Dorsolateral prefrontal cortex (tissue), 122 donors: ENCODE measurements at places on chromosomes 13 and 19. TPM values are rescaled to one million over a fixed set of nuclear protein-coding genes. Genes with fewer than 3 reads are reported as not detected.

DNA sequence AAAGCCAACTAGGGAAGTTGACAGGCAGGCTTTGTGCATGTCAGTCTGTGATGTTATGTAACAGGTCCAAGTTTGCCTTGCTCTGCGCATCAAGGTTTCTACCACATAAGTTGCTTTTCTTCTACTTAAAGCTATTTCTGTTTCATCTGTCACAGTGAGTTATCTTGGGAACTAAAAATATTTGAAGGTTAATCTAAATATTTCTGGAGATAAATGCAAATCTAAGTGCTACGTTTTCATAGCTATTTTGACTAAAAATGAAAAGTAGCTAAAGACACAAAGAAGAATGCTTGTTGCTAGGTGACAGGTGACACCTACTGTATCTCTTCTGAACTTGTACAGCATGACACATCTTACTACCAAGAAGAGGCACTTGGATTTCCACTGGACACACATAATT is 135.6 kb downstream of the KLF12 start:
- no peak for DNase-seq

- no peak for DNase-seq
These were observed 1.0 kb upstream of the ZNF529 start for GRCh38 chr19:36573895-36574720.

GRCh38 chr13:114127473-114128347 is 4.7 kb downstream of the RASA3 start:
- DNase-seq, result no peak

- no peak for DNase-seq
These were observed 96.3 kb downstream of the VWA8 start for GRCh38 chr13:41864658-41865057.

NTN5 gene
- total RNA-seq, result 2.8 TPM

- DNase-seq, result no peak
These were observed 7.9 kb downstream of the SPATA13 start for GRCh38 chr13:24168392-24168750.

DNA sequence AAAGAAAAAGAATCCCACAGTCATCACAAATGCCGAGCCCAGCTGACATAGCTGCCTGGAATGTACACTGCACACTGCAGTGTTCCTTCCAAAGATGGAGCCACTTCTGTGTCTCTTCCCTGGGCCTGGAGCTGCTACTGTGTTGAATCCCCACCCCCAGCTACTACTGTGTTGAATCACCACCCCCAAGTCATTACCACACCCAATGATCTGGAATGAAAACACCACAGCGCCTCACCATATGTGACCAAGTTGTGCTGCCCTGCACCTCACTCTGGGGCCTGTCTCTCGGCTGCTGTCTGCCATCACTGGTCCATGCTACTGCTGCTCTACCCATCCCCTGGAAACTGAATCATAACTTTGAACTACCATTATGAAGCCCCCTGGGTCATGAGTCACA is 861.2 kb downstream of the UQCRFS1 start:
- no peak for DNase-seq

CYP4F2 gene
- not detected for total RNA-seq

DNA sequence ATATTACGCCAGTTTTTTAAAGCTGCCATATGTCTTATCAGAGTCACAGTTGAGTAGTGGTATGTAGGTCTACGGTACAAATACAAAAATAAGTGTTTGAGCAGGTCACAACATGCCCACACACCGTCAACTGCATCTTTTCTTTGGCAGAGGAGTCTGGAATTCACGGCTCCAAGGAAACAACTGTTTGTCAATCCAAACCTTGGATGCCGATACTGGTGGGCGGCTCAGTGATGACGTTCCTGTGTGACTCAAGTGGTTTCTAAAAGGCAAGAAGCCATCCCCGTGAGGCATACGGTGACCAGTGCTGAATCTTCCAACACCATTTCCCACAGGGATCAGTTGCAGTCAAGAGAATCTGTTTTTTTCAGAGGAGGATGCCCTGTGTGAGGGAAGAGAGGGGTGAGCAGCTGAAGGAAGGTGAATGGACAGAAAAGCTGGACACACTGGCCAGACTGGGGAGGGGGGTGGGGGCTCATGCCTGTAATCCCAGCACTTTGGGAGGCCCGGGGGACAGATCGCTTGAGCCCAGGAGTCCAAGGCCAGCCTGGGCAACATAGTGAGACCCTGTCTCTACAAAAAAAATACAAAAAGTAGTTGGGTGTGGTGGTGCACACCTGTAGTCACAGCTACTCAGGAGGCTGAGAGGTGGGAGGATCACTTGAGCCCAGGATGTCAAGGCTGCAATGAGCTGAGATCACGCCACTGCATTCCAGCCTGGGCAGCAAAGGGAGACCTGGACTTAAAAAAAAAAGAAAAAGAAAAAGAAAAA is 22.8 kb upstream of the CEBPG start:
- DNase-seq, result no peak

GRCh38 chr13:60326273-60326672 is 70.7 kb upstream of the TDRD3 start:
- no peak for DNase-seq

RASAL3 gene
- total RNA-seq, result 4.1 TPM

- no peak for DNase-seq
These were observed 1.8 kb upstream of the NCCRP1 start for GRCh38 chr19:39194832-39195542.

DNA sequence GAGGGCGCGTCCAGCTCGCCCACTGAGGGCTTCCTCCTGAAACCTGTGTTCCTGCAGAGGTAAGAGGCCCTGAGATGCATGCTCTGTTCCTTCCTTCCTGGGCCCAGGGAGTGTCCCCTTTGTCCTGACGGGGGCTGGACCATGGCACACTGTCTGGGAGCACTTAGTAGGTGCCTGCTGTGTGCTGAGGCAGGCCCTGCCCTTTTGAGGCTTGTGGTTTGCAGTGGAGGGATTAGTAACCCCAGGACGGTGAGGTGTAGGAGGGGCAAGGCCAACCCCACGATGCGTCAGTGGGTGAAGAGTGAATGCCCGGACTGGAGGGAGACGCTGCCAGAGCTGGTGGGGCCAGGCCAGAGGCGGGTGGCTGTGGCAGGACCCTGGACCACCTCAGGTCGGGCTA is 11.2 kb upstream of the F2RL3 start:
- DNase-seq, result no peak

- no peak for DNase-seq
These were observed 104.6 kb upstream of the RAP2A start for GRCh38 chr13:97329331-97329730.

DLEU7 gene
- 4.4 TPM for total RNA-seq

WDR87 gene
- not detected for total RNA-seq

DNA sequence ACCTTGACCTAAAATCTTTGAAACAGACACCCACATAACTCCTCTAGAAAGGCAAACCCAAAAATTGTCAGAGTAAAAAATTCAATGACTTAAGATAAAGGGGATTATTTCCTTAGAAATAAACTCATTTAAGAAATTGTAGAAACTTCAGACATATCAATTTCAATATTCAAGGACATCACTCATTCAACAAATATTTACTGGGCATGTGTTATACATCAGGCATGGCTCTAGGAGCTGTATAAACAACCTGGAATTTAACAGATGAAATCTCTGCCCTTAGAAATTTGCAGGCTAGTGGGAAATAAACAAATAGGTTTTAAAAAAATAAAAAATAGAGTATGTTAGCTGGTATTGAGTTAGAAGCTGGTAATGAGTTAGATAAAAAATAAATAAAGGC is 84.0 kb upstream of the LSM14A start:
- DNase-seq, result no peak

SPTBN4 gene
- 195 TPM for total RNA-seq

VSTM2B gene
- 40.8 TPM for total RNA-seq

DNA sequence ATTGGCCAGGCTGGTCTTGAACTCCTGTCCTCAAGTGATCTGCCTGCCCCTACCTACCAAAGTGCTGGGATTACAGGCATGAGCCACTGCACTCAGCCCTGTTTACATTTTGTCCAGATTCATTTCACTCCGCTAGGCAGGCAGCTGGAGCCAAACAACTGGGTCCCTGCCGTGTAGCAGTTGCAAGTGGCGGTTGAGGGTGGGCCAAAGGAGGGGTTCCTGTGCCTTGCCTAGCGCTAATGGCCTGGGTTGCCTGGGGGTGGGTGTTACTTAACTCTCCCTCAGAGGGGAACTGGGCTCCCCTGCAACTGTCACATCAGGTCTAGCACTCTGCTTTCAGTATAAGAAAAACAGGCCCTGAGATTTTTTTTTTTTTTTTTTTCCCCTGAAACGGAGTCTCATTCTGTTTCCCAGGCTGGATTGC is 7.4 kb downstream of the ACP5 start:
- DNase-seq, result no peak

- no peak for DNase-seq
These were observed 792.4 kb upstream of the SLITRK5 start for GRCh38 chr13:86878781-86879180.

DNA sequence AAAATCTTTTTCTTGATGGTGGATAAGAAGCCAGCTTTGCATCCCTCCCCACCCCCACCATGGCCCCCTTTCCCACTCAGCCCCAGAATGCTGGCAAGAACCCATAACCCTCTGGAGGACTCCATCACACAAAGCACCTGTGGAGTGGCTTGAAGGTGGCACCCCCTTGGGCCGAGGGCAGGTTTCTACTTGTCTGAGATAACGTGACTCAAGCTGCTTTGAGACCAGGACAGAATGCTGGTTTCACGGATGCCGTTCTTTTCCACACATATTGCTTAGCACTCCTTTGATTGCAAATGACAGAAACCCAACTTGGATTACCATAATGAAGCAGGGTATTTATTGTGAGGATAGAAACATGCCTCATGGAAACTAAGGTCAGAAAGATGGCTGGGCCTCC is 82.2 kb downstream of the LACC1 start:
- no peak for DNase-seq

DNA sequence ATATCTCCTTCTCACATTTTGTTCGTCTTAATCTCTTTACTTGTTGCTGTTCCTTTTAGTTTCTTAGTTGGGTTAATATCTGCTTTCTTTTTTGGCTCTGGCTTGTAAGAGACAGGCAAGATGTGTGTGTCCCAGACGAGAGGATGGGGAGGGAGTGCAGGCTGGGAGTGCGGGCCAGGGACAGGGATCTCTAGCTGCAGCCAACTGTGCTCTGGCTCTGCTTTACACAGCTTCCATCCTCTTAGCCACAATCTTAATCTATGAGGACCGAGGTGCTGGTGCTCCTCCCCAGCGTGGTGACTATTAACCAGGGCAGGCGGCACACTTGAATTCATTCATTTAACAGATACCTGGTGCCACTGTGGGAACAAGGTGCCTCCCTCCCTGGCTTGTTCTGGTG is 70.9 kb upstream of the WASF3 start:
- DNase-seq, result no peak

SERTM1 gene
- 10.6 TPM for total RNA-seq

NKG7 gene
- 1.1 TPM for total RNA-seq

DNA sequence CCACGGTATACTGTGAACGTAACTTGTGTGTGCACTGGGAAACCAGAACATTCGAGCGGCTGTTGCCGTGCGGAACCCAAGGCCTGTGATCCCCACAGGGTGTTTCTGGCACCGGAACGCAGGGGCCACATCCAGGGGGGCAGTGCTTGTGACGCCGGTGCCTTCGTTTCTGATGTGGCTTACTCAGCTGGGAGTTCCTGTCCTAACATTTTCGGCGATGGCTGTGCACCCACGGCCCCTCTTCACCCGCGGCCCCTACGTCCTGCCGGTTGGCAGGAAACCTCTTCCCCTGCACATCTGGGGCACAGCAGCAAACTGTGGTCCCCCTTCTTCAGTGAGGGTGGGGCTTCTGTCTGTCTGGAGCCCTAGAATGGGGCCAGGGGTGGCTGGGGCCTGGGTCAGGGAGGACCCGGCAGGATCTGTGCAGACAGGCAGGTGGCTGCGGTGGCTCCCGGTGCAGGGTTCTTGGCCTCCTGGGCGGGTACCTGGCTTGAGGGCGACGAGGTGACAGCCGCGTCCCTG is 26.2 kb downstream of the CSNK1G2 start:
- no peak for DNase-seq

DNA sequence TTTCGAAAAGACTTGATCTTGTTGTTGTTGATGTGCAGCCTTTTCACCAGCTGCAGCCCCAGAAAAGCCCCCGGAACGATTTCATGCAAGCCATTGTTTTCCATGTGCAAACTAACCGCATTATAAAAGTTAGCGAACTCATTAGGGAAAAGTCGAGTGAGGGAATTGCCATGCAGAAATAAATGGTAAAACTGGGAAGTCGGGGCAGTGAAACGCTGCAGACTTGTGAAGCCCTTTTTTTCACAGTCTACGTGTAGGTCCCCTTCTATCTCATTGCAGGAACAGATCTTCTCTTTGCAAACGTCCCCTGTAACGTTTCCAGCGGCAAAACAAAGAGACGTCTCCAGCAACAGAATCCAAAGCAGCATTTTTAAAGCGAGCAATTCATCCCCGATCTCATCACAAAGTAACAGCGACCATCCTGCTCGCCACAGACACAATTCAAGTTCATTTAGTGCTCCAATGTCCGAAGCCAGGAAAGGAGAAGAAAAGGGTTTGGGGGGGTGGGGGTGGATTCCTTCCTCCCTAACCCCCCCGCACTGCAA is 1.1 kb downstream of the SLITRK1 start:
- DNase-seq, result no peak

GRCh38 chr13:75181906-75182305 is 300.1 kb downstream of the TBC1D4 start:
- no peak for DNase-seq

DNA sequence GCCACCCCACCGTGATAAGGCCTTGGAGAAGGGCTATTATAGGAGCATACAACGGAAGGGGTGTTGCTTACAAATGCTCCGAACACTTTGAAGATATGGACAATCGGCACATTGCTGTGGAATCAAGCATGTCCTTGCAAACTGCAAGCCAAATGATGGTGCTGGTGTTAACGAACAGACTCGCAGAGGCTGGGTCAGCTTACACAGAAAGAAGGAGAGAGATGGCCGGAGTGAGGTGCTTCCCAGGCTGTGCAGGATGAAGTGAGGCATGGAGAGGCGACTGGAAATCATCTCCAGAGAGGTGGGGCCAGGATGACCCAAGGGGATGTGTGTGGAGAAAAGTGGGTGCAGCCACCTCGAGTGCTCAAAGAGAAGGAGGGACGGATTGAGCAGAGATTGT is 42.2 kb downstream of the HSPH1 start:
- no peak for DNase-seq

- DNase-seq, result no peak
These were observed 5.1 kb downstream of the DACH1 start for GRCh38 chr13:71861769-71862458.

CCNA1 gene
- total RNA-seq, result 8.8 TPM

- DNase-seq, result no peak
These were observed 4.2 kb downstream of the ATP4A start for GRCh38 chr19:35559281-35559659.

OR10H1 gene
- total RNA-seq, result 0.41 TPM

DNA sequence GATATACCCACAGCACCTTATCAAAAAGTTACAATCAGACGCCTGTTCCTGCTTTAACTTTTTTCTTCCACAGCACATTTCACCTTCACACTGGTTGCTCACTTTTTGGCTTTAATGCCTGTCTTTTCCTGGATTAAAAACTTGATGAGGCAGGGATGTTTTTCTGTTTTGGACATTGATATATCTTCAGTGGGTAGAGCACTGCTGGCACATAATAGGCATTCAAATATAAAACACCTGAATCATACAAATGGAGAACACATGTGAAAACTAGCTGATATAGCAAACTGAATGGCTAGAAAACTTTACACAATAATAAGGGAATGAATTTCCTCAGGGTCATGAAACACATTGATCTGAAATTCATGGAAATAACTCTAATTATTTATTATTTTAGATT is 65.6 kb downstream of the STARD13 start:
- DNase-seq, result no peak

GRCh38 chr19:9791552-9792205 is 23.1 kb upstream of the ZNF846 start:
- DNase-seq, result peak; percentile 95
